Stimulated activated CD4-positive, alpha-beta T cell treated with anti-CD3 and anti-CD28 coated beads, TNF-alpha, amount 100 ng/mL, for 1 hour (primary cell): ENCODE measurements at places on chromosomes 11 and 22.

DNA sequence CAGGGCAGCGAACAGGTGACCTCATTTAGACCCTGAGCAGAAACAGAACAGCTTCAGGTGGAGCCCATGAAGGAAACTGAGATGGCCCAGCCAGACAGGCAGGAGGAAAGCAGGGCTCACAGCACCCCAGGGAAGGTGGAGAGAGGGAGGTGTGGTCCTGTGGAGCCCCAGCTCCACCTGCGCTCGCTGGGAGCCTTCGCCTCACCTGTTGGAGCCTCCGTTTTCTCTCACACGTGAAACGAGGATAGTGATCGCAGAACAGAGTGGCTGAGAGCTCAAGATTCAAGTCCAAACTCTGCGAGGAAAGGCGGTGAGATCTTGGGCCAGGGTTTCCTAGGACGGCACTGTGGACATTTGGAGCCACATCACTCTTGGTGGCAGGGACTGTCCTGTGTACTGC is 8.6 kb upstream of the CERK start:
- DNase-seq: no peak

GRCh38 chr11:68379206-68379605 is 66.8 kb downstream of the LRP5 start:
- no peak for DNase-seq

- DNase-seq: no peak
Measured at GRCh38 chr11:75262961-75263852, 22.6 kb downstream of the TPBGL start.

DNA sequence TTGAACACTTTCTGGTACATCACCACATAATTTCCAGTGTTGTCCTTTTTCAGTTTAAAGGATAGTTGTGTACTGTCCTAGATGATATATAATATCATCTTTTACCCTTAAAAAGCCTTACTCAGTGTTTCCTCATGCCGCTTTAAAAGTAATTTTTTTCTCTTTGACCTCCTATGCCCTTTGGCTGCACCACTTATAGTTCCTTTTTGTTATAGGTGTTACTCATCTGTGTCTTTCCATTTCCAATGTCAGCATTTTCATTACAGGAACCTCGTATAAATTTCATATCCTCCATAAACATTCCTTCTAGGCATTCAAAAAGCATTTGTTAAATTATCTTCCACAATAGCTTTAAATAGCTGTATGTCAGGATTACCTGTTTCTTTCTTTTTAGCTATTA is 40.8 kb downstream of the USP47 start:
- no peak for DNase-seq

GRCh38 chr11:8381871-8382396 is 118.3 kb upstream of the LMO1 start:
- DNase-seq: no peak

DNA sequence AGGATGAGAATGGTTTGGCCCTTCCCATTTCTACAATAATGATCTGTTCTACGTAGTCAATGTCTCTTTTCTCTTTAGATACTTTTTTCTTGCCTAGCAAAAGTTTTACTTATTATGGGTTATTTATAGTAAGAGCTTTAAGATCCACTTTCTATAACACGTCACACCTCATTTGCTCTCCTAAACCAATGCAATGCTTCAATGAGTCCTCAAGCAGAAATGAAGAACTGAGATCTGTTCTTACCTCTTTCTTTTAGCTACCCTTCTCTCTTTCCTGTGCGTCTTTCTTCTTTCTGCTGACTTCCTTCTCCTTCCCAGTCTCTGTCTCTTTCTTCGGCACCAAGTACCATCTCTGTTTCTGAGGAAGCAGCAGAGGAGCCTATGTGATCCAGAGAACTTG is 61.8 kb downstream of the SNX19 start:
- DNase-seq: no peak

DNA sequence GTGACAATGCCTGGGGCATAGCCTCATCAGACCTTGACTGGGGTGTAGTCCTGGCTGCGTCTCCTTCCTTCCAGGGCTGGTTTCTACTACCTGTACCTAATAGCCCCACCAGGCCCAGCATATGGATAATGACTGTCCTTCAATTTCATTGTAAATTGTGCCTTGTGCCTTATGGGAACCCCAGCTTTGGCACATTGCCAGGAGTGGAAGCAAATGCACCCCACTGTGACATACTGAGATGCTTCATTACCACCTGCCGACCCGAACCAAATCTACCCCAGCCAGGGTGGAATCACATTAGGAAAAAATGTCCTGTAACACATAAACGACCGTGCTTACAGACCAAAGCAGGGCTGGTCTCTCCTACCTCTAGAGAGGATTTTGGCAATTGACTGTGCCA is 7.3 kb downstream of the TOP3B start:
- no peak for DNase-seq

- no peak for DNase-seq
Measured at GRCh38 chr11:59574932-59575502, 40.6 kb downstream of the OSBP start.

- no peak for DNase-seq
Measured at GRCh38 chr11:31231601-31232000, 137.9 kb downstream of the DCDC1 start.

GRCh38 chr22:43945632-43946383 is 9.4 kb upstream of the SAMM50 start:
- DNase-seq: peak; percentile 52

- no peak for DNase-seq
Measured at GRCh38 chr11:135027461-135027860, 615.4 kb upstream of the B3GAT1 start.

DNA sequence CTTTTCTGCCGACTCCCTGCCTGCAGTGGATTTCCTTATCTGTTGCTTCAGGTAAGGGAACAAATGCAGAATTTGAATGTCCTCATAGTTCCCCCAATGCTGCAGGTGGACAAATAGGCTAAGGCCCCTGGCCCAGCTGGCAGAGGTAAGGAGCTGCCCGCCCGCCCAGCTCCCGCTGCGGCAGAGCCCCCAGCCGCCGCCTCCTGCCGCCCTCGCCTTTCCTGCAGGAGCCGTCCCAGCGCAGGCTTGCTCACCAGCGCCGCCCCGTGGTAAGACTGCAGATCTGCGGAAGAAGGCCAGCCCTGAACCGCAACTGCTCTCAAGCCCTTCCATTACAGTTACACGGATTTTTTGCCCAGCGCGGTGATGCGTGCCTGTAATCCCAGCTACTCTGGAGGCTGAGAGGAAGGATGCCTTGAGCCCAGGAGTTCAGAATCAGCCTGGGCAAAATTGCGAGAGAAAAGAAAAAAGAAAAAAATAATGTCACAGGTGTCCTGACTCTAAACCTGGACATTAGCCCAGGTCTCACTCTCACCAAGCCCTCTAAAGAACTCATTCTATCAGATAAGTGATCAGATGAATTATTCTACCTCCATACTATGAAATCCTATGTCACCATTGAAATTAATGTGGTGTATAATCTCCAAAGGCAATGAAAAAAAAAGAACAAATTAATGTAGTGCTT is 51.2 kb upstream of the EMID1 start:
- peak; percentile 52 for DNase-seq

GRCh38 chr11:115885535-115886421 is 381.6 kb upstream of the CADM1 start:
- DNase-seq: no peak

DNA sequence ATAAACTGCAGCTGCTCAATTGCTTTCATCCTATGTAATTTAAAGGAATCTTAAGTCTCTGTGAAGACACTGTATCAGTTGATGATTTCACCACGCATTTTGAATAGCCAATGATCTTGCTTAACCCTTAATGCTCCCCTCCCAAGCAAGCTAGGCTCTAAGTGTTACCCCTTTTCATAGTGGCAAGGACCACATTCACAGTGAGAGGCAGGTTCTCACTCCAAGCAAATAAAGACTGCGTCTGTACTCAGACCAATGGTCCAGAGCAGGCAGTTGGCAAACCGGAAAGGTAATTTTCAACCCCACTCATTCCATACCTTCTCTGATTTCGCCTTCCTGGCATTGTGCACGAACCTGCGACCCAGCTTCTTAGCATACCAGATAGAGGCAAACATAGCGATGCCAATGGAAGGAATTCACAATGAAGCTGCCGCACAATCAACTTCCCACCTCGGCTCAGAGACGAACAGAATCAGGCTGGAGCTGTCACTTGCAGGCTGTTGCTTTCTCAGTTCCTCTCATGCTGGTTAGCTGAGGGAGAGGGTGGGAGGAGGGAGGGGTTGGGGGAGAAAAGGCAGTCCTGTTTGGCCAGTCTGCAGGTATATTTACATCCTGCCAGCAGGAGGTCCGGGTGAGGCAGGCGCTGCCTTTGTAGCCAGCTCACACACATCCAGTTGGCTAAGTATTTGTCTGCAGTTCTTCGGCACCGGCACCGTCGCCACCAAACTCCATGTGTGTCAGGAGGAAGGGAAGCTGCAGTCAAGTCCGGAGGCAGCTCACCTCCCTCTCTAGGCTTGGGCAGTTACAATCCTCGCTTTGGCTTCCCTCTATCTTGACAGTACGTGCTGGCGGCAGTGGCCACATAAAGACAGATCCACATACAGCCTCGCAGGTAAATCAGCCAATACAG is 1151.2 kb upstream of the CCDC90B start:
- no peak for DNase-seq

DNA sequence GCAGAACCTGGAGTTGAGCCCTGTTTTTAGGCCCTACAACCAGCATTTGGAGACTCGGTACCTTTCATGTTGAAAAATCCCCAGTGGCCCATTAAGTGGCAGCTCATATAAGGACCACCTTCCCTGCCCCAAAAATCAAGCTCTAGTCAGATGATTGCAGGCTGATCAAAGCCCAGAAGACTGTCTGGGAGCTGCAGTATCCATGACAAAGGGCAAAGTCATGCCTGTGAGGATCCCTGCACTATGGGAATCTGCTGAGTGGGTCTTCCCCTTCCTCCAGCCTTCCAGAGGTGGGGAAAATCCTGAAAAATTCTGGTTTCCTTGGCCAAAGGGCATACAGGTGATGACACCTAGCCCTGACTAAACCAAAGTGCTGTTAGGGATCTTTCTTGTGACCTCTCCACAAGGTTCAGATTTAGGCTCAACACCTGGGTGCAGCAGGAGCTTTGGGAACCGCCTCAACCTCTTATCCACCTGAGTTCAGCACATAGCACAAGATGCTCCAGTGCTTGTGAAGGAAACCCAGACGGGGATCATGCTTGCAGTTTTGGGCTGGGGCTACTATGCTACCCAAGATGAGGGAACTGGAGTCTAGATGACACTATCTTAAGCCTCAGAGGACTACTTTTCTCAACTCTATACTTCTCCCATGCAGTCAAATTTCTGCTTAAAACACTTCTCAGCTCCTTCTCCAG is 1.2 kb upstream of the TRIM3 start:
- DNase-seq: no peak

DNA sequence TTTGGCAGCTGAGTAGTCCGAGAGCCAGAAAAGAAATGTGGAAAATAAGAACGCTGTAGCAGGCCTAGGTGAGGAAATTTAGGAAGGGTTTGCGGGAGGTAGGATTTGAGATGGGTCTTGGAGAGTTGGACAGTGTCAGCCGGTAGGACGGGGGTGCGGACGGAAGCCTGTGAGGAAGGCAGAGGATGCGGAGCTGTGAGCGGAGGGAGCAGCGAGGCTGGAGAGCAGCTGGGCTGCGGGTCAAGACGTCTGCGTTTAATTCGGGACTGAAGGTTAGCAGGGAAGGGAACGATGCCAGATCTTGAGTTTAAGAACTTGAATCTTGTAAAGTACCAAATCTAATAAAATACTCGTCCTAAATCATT is 669 bp upstream of the TIGD3 start:
- DNase-seq: no peak

GRCh38 chr11:11793073-11793472 is 48.7 kb upstream of the USP47 start:
- DNase-seq: no peak

- DNase-seq: no peak
Measured at GRCh38 chr11:1771273-1771672, 7.5 kb upstream of the CTSD start.

GRCh38 chr22:40108396-40108795 is 69.3 kb upstream of the TNRC6B start:
- DNase-seq: no peak

- DNase-seq: no peak
Measured at GRCh38 chr11:36367806-36368680, 72.0 kb downstream of the PRR5L start.

DNA sequence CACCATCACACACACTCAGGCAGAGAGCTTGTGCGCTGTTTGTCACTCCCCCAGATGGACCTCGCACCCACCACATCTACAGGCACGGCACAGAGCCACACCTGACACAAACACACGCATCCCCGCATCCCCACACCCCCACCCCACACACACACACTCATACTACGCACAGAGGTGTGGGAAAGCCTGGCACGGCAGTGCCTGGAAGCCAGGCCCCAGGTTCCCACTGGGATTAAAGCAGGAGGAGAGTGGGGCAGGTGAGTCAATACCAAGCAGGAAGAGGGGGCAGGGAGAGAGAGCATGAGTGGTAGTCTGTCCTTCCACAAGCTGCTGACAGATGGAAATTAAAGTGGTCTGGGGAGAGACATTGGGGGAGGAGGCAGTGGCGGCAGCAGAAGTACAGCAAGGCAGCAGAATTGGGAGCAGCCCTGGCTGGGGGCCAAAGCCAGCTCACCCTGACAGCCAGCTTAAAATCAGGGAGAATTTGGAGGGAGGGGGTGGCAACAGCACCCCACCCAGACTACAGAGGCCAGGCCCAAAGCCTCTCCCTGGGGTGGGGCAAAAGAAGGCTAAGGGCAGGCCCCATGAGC is 20.7 kb downstream of the TNKS1BP1 start:
- no peak for DNase-seq

DNA sequence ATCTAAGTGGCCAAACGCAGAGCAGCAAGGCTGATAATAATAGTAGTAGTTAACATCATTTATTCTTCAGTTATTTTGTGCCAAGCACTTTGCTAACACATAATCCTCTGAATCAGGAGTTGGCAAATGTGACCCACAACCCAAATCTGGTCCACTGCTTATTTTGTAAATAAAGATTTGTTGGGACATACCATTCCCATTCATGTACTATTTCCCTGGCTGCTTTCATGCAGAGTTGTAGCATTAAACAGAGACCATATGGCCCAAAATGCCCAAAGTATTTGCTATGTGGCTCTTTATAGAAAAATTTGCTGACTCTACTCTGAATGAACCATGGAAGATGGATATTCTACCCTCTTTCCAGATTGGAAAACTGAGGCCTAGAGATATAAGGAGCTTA is 50.3 kb downstream of the COMMD9 start:
- no peak for DNase-seq

GRCh38 chr11:45930031-45930794 is 7.8 kb downstream of the LARGE2 start:
- no peak for DNase-seq

GRCh38 chr22:37249986-37250385 is 5.9 kb upstream of the RAC2 start:
- no peak for DNase-seq
